ENCODE measurements at places on chromosomes 4 and X.
A peak's percentile ranks its signal among the peaks of the same experiment; 100 is the strongest.

DNA sequence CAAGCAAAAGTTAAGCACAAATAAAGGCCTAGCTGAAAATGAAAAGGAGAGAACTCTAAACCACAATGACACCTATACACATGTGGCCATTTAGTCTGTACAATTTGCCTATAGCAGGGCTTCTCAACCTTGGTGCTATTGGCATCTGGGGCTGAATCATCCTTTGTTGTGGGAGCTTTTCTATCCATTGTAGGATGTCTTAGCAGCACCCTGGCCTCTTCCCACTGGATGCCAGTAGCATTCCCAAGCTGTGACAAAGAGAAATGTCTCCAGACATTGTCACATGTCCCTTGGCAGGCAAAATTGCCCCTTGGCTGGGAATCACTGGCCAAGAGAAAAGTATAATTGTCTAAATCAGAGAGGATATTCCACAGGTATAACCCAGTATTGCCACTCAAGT lies 13.5 kb upstream of the PRPS2 start:
- DNase-seq, result no peak

DNA sequence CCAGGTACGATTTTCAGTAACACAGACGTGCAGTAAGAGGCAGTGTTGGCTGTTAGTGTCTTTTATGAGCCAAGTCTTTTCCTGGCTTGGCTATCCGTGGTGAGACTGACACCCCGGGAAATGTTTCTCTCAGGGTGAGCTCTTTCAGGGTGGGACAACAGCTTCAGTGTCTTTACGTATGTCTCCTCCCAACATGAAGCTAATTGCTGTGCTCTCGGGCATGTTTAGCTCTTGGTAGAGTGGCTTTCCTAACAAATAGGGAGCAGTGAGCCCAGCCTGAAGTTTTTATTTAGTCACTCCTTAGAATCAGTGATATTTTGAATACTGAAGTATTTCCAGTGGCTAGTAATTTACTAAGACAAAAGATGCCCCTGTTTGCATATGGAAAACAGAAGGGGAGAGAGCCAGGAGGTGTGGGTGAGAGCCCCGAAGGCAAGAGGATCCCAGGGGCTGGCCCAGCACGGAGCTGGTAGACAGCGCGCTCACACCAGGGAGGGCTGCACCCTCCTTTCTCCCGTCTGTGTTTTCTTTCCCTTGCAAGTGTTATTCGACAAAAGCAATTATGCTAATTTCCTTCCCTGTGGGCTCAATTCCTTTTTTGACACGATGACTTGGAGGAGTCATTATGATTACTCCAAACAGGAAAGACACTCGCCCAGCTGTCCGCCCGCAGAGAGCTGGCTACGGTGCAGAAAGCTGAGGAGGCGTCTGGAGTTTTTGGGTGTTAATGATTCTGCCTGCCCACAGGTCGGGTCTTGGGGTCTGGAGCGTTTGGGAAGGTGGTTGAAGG lies 47.7 kb downstream of the PDGFRA start:
- DNase-seq, result peak; percentile 49

- DNase-seq, result no peak
Observed at GRCh38 chr4:86034616-86035015, 325.2 kb downstream of the MAPK10 start.

DNA sequence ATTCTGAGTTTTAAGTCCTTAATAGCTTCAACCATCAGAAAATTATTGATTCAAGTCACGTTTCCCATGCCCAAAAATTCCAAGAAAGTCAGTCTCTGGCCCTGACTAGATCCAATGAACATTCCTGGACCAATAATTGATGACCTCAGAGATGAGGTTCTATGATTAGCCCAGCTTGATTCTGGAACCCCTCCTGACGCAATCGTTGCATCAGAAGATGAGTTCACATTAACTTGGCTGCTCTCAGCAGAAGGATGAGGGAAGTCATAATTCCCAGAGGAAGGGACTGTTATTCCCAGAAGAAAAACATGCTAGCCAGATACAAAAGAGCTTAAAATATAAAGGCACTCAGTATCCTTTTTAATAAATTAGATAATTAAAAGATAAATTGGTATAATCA lies 34.3 kb upstream of the CPEB2 start:
- DNase-seq, result no peak

DNA sequence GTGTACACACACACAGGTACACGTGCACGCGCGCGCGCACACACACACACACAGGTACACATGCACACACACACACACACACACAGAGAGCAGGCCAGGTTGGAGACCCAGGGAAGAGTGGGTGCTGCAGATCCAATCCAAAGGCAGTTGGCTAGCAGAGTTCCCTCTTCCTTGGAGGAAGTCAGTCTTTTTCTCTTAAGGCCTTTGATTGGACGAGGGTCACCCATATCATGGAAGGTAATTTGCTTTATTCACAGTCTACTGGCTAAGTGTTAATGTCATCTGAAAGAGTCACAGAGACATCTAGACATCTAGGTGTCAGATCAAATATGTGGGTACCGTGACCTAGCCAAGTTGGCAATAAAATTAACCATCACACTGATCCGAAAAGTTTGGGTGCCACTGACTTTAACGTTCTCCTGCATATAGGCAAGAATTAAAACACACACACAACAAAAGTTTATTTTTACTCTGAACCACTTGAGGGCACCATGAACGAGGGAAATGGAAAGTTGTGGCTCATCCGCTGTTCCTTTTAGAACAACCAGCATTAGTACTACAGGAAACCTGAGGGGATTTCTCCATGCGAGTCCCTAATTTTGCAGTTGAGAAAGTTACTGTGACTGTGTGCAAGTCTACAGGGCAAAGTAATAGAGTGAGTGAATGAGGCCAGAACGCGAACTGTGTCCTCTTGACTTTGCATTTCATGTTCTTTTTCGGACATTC lies 66.0 kb upstream of the STOX2 start:
- peak; percentile 16 for DNase-seq

- DNase-seq, result no peak
Observed at GRCh38 chr4:19193274-19193981, 1058.3 kb upstream of the SLIT2 start.

GRCh38 chr4:19266566-19266965 lies 985.1 kb upstream of the SLIT2 start:
- no peak for DNase-seq

DNA sequence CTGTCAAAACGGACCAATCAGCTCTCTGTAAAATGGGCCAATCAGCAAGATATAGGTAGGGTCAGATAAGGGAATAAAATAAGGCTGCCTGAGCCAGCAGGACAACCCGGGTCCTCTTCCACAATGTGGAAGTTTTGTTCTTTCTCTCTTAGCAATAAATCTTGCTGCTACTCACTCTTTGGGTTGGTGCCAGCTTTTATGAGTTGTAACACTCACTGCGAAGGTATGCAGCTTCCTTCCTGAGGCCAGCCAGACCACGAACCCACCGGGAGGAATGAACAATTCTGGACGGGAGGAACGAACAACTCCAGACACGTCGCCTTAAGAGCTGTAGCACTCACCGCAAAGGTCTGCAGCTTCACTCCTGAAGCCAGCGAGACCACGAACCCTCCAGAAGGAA lies 287.8 kb downstream of the RAPGEF2 start:
- DNase-seq, result no peak

DNA sequence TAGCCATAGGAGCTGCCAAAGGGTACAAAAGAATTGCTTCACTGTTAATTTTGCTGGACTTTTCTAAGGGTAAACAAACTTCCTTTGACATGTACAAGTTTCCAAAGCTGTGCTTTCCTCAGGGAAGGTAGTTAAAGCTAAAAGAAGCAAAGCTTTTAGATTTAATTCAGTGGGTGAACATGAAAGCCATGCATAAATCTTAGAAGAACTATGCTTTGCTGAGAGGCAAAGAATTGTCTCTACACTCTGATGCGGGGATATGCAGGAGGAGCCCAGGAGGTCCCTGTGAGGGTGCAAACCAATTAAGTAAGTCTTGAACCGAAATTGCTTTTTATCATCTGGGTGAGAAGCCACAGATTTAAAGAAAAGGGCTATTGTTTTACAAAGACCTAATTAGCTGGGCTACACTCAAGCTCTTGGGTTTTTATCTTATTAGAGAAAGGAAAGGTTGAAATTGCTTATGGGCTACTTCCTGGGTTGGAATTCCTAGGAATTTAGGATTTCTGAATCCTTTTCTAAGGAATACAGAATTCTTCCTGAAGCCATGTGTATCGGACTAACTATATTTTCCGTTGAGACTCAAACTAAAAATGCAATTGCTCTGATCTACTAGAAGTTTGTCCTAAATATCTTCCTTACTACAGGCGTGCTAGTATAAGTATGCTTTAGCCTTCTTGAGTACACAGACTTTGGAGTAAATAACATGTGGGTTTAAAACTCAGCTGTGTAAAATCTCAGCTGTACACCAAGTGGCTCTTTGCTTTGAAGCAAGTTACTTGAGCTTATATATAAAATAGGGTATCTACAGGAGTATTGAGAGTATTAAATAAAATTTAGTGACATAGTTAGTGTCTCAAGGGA lies 188.4 kb upstream of the ANK2 start:
- no peak for DNase-seq

DNA sequence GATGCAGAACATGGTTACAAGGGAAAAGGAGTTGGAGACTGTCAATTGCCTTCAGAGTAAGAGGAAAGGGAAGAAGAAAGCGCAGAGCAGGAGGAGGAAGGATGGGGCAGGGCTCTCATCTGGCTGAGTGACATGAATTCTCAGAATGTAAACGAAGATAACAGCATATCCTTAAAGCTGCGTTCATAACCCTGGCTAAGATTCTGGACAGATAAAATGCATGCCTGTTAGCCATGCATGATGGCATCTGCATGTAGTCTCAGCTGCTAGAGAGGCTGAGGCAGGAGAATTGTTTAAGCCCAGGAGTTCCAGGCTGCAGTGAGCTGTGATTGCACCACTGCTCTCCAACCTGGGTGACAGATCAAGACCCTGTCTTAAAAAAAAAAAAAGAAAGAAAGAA lies 493.5 kb upstream of the PRKX start:
- DNase-seq, result no peak

Measured in inflammatory macrophage treated with lipopolysaccharide for 1 hour (primary cell).